ENCODE measurements at places on chromosomes 7 and 10.

DNA sequence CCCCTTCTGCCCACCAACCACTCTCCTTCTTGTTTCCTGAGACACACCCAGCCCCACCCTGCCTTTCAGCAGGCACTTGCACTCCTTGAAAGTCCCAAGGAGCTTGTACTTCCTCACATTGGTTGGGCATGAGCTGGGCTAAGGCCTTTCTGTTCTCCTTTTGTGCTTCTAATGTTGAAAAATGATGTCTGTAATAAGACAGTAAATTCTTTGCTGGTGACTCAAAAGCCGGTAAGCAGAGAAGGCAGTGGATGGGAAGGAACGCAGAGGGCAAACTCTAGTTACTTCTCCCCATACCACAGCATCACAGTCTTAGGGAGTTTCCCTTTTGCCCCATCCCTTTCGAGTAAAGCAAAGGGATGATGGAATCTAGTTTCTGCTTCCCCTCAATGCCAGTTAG is 185.6 kb downstream of the PLXNA4 start:
- no peak for DNase-seq

DNA sequence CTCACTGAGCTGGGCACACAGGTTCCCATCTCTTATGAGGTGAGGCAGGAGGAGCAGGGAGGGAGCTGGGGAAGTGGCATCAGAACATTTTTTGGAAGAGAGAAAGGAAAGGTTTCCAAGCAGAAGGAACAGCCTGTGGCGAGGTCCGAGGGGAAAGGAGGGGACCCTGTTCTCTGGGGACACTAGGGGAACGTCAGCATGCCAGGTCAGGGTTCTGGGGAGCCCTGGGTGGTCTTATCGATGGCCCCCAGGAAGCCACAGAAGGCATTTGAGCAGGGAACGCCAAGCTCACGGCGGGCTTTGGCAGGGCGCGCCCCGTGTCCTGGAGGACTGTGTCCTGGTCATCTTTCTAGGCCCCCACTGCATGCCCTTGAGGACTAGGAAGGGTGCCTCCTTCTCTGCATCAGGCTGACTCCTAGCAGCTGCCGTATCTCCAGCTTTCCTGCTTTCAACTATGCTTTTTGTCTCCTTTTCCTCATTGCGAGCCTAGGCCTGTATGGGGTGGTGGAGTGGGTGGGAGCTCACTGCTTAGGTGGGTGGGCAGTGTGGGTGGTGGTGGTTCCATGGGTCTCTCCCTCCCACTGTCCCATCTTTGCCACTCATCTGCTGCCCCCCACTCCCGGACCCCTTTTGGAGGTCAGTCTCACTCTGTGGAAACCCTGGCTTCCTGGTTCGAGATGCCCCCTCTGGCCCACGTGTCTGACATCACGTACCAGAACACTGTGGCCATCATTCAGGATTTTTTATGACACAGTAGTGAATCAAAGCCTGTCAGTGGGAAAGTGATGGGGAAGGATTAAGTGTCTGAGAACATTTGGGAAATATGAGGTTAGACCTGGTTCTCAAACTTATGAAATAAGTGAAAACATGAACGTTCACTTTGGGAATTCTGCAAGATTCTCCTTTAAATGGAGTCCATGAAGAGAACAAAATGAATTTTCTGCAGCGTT is 89.1 kb downstream of the CUX1 start:
- no peak for DNase-seq

GRCh38 chr10:91103384-91104192 is 116.9 kb upstream of the PCGF5 start:
- no peak for DNase-seq

DNA sequence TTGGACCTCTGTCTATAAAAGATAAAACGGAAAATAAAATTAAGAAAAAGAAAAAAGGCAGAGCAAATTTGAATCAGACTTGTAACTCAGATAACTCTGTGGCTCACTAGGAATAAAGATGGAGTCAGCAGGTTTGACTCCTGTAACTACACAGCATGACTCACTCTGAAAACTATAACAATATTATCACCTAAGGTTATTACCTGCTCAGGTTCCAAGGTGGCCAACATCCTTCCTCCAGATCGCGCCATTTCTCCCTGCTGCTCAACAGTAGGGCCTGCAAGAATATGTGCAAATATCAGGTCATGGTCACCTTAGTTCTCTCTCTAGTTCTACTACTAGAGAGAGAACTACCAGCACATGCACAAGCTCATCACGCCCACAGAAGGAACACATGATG is 30.0 kb downstream of the ALDH18A1 start:
- no peak for DNase-seq

All from stimulated activated CD4-positive, alpha-beta T cell treated with anti-CD3 and anti-CD28 coated beads, TNF-alpha, amount 100 ng/mL, for 48 hours (primary cell).